Eye (tissue), 1 donor: ENCODE measurements at places on chromosomes 6 and 20.

DNA sequence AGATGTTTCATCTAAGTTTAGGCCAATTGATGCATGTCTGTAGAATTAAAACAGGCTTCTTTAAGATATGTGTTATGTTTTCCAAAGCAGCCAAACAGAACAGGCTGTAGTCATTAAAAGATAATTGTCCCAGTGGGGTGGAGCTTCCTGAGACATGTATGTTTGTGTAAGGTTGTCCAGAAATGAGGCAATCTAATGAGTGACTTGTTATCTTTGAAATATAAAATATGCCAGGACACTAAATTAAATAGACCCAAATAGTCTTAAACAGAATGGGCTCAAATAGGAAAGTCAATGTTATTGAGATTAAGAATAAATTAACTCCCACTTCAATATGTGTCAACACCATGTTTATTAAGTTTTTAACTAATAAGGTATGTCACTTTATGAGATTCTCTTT lies 204.7 kb upstream of the RNF217 start:
- DNase-seq = no peak

GRCh38 chr6:68718385-68719073 lies 83.4 kb downstream of the ADGRB3 start:
- peak; percentile 68 for DNase-seq

GRCh38 chr6:134622382-134623173 lies 304.7 kb upstream of the SGK1 start:
- DNase-seq = no peak

DNA sequence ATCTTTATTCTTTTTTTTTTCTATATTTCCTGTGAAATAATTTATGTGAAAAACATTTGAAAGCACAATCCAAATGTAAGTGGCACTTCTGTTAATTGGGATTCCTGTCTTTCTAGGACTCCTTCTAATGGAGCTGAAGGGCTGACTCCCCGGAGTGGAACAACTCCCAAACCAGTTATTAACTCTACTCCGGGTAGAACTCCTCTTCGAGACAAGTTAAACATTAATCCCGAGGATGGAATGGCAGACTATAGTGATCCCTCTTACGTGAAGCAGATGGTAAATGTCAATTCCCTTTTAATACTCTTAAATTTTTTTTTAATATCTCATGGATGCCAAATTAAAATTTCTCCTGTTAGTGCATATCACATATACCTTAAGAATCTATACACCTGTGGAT lies 35.0 kb downstream of the CDC5L start:
- no peak for DNase-seq

DNA sequence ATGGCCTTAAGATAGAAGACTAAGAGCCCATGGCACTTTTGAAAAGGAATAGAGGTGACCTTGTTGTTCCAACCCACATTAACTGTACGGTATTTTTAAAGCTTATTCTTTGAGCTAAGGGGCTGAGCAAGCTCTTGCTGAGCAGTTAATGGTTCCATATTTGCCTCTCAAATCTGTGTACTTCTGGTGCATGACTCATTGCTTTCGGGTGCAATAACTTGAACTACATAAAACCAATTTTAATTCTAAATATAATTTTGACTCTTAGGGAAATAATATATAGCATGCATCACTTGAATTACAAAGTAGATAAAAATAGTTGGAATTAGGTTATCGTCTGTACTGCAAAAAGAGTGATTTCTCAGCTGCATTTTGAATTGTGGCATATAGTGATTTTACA lies 348.1 kb upstream of the CITED2 start:
- no peak for DNase-seq

DNA sequence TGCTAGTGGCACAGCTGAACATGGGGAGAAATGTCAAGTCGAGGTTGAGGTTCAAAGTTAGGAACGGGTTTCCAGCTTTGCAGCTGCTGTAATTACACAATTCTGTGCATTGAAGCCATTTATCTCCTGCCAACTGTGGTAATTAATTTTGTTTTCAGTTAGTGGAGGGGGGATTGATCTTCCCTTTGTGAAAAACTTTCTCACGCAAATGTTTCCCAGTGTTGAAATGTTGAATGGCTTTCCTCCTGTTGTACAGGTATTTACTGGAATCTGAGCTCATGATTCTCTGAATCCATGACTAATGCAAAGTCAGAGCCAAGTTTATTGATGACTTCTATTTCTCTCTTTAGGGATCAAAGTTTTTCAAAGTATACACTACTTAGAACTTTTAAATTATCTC lies 198.4 kb upstream of the SLC35B3 start:
- peak; percentile 2 for DNase-seq

- DNase-seq = no peak
Measured at GRCh38 chr6:133160536-133160935, 80.6 kb upstream of the EYA4 start.
